ENCODE measurements at places on chromosomes 7 and 10.

- no peak for DNase-seq
Observed at GRCh38 chr7:47785923-47786556, 162.2 kb downstream of the PKD1L1 start.

DNA sequence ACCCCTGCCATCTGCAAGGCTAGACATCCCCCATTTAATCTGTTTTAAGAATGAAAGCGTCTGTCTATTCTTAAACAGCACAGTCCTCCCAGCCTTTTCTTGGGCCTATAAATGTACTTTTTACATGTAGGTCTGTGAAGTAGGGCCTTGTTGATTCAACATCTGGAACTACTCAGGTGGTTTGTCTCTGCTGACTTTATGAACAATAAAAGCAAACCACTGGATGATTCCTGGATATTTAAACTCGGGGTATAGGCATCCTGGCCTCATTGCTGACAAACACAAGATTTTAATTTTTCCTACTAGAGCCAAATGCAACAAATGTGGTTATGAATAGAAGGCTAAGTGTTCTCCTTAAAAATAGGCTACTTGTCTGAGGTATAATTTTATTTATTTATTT, 198.3 kb downstream of the WDR11 start:
- no peak for DNase-seq

GRCh38 chr7:139992353-139993044, 70.3 kb downstream of the PARP12 start:
- DNase-seq: no peak

GRCh38 chr7:29500719-29501118, 62.9 kb upstream of the PRR15 start:
- no peak for DNase-seq

DNA sequence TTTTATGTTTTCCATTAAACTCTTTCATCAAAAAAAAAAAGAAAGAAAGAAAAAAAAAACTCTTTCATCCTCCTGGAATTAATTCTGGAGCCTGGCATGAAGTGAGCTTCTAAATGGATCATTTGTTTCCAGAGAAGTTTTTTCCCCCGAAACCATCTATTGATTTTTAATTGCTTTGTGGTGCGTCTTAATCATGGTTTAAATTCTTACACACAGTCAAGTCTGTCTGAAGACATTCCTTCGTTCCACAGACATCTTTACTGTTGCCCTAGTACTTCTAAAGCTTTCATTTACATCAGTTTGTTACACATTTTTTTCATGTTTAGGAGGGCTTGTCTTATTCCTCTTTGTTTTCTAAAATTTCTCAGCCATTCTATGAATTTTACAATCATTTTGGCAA, 493.4 kb upstream of the FOXK1 start:
- DNase-seq: no peak

GRCh38 chr7:26637610-26638009, 226.8 kb downstream of the SKAP2 start:
- DNase-seq: no peak

DNA sequence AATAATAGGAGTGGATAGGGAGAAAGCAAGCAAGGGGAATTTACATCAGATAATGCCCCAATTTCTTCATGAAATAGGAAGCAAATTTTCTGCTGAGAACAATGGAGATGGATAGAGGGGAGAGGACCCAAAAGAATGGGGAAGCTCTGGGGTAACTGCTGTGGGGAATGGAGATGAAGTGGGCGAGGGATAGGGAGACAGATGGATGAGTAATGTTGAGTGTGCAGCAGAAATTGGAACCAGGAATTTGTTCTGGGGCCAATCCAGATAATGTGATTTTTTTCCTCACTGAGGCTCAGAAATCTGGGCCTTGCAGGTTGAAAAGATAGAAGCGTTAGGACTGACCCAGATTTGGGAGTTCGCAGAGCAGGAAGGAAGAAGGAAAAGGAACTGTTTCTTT, 24.5 kb upstream of the MRC1 start:
- DNase-seq: no peak

GRCh38 chr10:46000538-46000937, 28.2 kb downstream of the TIMM23 start:
- DNase-seq: no peak

GRCh38 chr10:132434405-132435005, 37.5 kb downstream of the PWWP2B start:
- peak; percentile 53 for DNase-seq

GRCh38 chr10:1938317-1938716, 201.0 kb upstream of the ADARB2 start:
- no peak for DNase-seq

DNA sequence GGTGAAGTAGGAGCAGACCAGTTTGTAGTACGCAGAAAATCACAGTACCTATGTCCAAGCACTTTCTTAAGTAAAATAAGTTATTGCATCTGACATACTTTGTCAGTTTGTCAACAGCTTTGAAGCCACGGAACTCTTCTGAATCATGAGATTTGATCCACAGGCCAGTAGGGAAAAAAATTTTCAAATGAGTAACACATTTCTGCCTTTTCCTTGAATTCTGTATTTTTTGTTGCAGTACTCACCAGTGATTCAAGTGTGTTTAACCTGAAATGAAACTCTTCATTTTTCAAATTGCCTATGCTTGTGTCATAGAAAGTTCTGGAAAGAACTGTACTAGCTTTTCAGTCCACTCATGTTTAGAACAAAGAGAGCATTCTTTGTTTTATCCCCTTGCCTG, 337.7 kb downstream of the GATA3 start:
- DNase-seq: no peak

DNA sequence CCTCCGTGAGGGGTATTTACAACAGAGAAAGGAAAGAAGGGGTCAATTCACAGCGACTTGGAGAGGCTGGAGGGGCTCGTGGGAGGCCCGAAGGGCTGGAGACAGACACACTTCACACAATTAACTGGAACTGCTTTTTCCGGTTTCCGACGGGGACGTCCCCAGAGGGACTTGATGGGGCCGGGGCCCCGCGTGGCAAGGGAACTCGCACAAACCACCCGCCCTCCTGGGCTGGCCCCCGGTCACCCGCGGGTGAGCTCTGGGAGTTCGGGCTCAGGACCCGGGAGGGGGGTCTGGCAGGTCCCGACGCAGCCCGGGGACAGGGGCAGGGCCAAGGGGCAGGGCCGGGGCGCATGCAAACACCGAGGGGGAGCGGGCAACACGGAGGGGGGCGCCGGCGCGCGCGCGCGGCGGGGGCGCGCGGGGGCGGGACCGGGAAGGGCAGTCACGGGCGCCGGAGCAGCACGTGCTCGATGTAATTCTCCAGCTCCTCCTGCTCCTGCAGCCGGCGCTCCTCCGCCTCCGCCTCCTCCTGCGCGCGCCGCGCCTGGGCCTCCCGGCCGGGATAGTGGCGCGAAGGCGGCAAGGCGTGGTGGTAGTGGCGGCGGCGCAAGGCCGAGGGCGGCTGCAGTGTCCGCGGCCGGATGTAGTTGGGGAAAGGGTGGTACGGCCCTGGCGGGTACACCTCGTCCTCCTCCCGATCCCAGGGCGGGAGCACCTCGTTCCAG, 2.7 kb downstream of the VGF start:
- DNase-seq: peak; percentile 73

DNA sequence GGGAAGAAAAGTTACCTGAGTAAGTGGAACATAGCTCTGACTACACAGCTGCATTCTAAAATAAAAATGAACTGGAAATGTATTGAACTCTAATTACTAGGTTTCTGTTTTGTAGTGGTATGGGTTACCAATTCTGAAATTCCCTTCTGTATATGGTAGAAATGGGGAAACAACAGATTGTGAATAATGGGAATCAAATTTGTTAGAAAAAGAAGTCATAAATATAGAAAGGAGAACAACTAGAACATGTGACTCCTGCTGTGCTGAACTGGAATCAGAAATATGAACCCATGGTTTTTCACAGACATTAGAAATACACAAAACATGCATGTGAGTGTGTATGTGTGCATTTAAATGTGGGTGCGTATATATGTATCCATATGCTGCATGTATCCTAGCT, 27.0 kb downstream of the MCMBP start:
- no peak for DNase-seq

GRCh38 chr10:84432891-84433290, 104.5 kb downstream of the CCSER2 start:
- no peak for DNase-seq

DNA sequence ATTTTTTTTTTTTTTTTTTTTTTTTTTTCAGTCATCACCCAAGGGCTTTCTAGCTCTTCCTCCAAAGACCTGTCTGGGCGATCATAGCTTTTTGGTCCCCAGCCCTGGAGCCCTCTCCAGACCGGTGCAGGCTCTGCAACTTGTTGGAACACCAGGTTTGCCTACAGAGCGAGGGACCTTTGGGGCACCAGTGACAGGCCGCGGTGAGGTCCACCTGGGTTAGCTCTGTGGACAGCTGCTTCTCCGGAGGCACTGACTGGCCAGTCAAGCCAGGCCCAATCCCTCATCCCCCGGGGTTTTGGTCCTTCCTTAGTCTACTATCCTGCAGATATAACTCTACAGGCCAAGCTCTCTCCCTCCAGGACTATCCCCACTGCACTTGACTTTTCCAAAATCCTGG, 86.8 kb upstream of the SMNDC1 start:
- DNase-seq: no peak

DNA sequence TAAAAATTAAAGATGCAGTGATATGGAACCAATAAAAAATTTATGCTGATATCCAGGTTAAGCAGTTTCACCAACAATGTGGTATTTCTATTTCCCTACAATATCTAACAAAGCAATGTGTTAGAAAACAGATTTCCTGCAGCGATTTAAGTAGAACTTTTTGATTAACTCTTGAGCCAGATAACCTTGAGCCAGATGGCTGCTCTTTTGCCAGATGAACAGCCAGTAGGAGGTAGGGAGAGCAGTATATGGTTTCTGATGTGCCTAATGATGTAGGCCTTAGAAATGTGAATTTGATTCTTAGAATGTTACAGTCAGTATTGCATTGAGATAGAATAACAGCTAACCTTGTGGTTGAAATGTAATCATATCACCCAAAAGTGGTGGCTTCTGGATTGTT, 31.1 kb downstream of the STAMBPL1 start:
- no peak for DNase-seq

- no peak for DNase-seq
Observed at GRCh38 chr7:39656415-39656814, 33.0 kb downstream of the RALA start.

DNA sequence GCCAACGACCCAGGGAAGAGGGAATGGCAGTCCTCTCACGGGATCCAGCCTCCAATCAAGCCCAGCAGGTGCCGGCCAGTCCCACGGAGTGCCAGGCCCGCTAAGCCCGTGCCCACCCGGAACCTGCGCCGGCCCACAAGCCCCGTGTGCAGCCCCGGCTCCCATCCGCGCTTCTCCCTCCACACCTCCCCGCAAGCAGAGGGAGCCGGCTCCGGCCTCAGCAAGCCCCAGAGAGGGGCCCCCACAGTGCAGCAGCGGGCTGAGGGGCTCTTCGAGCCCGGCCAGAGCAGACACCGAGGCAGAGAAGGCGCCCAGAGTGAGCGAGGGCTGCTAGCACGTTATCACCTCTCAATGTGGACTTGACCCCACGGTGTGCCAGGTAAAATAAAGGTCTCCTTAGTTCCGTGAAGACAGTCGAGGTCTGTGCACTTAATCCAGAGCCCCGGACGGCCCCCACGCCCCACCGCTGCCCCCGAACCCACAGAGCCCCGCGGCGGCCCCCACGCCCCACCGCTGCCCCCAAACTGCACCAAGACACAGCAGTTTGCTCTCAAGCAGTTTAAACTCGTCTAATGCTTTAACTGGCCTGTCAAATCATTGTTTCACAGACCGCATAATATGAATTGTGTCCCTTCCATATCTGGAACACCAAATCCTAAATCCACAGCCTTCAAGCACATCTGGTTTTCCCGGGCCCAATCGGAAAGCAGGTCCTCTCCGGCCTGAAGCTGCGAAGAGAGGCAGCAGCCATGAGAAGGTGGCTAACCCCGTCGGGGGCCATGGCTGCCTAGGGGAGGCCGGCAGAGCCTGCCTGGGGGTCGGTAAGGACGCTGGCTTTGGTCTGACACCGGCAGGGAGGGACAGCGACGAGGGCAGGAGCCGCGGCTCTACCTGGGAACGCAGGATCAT, 307.8 kb downstream of the PTPRN2 start:
- DNase-seq: no peak

GRCh38 chr7:123096434-123096833, 100.9 kb upstream of the TAS2R16 start:
- DNase-seq: no peak

GRCh38 chr7:112596981-112597380, 116.2 kb downstream of the LSMEM1 start:
- DNase-seq: no peak

DNA sequence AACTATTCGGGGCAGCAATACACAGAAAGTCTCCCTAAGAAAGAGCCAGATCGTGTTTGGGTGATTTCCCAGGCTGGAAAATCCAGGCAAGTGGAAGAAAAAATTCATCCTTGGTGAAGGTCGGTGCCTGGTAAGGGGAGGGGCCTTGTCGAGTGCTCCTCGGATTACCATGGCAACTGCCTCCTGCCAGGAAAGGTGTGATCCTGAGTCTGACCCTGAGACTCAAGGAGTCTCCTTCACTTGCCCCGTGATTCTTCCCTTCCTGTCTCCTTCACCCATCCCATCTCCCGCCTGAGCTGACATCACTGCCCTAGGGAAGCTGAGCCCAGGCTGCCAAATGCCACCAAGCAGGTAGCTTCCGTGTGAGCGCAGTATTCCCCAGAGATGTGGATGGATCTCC, 112.2 kb downstream of the MYL10 start:
- DNase-seq: no peak

DNA sequence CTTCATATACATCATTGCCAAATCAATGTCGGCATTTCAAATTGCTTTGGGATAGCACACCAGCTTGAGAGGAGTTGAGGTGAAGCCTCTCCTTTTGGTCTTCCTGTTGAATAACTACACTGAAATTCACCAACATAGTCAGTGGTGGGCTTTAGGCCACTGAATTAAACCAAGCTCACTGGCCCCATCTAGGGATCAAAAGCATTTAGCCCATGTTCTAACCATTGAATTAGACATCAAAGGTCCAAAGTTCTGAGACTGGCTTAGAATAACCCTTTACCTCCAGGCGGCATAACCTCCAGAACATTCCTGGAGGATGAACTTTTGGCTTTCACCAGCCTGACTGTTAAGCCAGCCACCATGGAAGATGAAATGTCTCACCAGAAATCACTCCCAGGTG, 54.6 kb downstream of the BPGM start:
- DNase-seq: no peak

GRCh38 chr7:27182861-27183681, 2.0 kb downstream of the HOXA11 start:
- DNase-seq: no peak

DNA sequence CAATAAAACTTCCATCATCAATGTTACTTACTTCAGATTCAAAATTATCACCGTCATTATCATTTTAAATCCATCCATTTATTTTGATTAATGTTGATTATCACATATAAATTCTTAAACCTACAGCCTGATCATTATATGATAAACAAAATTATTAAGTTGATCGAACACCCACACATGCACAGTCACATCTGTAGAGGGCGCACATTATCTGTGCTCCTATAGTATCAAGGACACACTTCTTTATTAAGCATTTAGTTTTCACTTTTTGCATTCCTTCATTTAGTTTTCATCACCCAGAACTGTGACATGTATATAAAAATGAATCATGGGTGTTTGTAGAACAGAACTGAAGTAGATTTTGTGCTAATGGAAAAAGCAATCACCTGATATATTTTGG, 26.2 kb upstream of the ZNF716 start:
- peak; percentile 38 for DNase-seq

GRCh38 chr10:71743089-71743838, 23.7 kb upstream of the C10orf105 start:
- no peak for DNase-seq

GRCh38 chr10:35633006-35633980, 8.8 kb downstream of the FZD8 start:
- no peak for DNase-seq

Measured in T47D (cell line).